Activated CD4-positive, alpha-beta T cell treated with anti-CD3 and anti-CD28 coated beads, Interleukin-2, amount 50 U/mL, for 1 hour (primary cell): ENCODE measurements at places on chromosomes 12 and 14.

GRCh38 chr12:130308393-130308792 lies 29.3 kb upstream of the PIWIL1 start:
- DNase-seq, result no peak

- no peak for DNase-seq
These were observed 44.8 kb downstream of the GCH1 start for GRCh38 chr14:54857830-54858269.

GRCh38 chr14:65075628-65076325 lies 26.5 kb downstream of the MAX start:
- no peak for DNase-seq

DNA sequence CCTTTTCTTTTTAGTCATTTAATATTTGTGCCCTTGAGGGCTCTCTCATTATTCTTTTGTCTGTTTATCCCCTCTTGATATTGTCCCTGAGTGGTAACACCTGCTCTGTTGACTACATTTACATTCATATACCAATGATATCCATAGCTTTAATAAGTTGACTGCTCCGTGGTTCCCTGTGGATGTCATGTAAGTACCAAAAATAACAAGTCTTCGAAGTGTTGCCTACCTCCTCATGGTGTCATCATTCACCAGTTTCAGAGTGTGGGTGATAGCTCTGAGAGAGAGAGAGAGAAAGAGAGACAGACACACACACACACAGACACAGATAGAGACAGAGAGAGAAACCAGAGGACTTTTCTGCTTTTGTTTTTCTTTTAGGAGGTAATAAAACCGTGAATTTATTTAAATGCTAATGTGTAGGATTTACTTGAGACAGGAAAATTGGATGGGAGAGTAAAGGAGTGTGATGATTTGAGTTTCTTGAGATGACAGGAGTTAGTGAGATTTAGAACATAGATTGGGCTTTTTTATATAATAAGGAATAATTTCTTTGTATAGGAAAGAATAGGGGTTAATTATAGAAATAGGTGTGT lies 52.2 kb downstream of the PAPOLA start:
- DNase-seq, result no peak

DNA sequence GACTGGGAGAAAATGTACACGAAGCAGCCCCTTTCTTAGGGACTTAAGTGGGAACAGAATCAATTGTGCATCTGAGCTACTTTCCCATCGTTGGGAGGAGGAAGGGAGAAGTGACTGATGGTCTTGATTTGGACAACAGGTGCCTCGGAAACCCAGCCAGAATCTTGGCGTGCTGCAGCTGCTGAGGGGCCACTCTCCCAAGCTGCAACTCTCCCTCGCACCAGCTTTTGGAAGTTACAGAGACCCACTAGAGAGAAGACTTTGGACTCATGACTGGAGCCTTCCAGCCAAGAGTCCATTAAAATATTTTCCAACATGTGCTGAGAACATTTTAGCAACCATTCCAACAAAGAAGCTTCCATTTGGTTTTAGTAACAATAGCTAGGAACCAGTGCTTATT lies 52.3 kb downstream of the GNS start:
- no peak for DNase-seq

DNA sequence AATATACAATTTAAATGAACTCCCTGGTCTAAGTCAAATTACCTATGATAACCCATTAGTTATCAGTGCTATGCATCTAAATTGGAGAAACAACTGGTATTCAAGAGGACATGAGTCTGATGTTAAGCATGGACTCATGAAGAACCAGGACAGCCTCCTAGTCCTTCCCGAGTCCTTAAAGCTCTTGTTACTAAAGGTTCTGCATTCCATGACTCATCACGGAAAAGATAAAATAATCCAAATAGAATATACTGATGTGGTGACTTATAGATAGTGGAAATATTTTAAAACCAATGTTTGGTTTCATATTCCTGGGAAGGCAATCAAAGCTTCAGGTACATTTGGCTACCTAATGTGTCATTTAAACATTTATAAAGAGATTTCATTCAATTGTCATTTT lies 117.2 kb upstream of the PMCH start:
- no peak for DNase-seq

- no peak for DNase-seq
These were observed 40.6 kb downstream of the ACTN1 start for GRCh38 chr14:68938271-68939150.

GRCh38 chr12:86634456-86635410 lies 378.5 kb upstream of the MGAT4C start:
- no peak for DNase-seq

DNA sequence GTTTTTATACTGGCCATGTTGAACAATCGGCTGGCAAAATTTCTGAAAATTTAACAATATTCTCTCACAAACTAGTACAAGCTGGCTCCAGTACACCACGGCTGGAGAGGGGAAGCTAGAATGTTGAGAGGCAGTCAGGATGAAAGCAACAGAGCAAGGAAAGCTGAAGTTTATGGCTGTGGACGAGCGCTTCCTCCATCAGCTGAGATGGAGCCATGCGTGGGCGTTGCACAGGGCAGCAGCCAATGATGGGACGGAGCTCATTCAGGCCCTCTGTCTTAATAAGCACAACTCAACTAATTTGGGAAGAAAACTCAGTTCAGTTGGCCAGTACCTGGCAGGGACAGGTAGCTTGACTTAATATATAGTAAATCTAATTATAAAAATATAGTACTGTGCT lies 14.1 kb upstream of the DCP1B start:
- DNase-seq, result no peak

- DNase-seq, result no peak
These were observed 78.6 kb upstream of the TBX3 start for GRCh38 chr12:114762490-114763110.

GRCh38 chr12:29566441-29566840 lies 69.0 kb upstream of the OVCH1 start:
- no peak for DNase-seq
